ENCODE measurements at places on chromosomes 11 and 22.

DNA sequence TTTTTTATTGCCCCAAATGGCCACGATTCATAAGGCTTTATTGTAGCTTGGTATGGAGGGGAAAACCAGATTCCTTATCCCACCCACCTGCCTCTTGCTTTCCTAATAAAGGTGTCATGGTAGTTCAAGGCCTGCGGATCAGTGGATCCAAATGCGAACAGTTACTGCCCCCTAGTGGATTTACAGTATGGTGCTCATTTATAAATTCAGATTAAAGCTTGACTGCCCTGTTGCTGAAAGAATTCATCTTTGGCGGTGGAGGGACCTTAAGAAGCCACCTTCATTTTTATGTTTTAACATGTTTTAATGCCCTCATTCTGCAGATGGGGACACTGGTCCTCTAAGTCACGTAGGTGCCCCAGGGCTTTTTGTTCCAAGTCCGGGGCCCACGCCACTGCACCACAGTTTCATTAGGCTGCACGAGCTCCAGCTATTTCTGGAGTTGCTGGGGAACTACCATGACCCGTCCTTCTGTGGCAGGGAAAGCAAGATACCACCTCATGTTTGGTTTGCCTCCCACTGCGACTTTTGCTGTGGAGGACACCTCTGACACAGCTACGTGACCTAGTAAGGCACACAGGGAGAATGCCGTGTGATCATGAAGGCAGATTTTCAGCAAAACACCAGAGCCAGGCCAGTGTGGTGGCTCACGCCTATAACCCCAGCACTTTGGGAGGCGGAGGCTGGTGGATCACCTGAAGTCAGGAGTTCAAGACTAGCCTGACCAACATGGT lies 15.6 kb upstream of the INCENP start:
- DNase-seq = no peak

DNA sequence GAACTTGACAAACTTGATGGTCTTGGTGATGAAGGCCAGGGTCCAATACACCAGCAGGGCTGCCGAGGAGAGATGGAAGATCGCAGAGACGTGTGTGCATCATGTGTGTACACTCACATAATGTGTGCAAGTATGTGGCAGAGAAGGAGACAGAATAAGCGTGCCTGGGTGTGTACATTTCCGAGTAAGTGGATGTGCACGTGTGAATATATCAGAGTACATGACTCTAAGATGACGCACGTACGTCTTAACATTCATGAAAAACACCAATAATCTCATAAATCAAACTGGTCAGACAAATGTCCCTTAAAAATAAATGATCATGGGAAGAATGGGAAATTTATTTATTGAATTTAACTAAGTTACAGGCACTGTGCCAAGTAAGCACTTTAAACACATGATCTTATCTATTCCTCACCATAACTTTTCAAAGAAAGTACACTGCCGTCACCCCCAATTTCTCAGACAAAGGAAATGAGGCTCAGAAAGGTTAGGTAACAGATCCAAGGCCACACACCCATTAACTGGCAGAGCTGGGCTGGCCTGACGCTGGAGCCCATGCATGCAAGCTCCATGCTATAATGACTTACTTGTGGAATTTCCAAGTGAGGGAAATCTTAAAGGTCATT lies 13.0 kb downstream of the ABCC8 start:
- no peak for DNase-seq

DNA sequence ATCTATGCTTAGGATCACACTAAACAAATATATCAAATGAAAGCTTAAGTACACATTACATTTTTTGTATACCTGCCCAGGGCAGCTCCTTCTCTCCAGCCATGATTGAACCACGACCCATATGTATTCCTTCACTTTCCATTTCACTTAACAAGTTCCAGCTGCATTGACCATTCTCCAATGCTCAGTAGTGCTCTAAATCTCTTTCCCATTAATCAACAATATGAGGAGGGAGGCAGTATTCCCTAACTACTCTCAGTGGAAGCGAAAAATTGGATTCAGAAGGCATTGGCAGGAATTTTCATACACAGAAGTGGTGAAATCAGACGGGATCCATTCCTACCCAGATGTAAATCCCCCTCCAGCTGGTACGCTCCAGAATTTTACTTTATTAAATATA lies 372.0 kb upstream of the LUZP2 start:
- no peak for DNase-seq

DNA sequence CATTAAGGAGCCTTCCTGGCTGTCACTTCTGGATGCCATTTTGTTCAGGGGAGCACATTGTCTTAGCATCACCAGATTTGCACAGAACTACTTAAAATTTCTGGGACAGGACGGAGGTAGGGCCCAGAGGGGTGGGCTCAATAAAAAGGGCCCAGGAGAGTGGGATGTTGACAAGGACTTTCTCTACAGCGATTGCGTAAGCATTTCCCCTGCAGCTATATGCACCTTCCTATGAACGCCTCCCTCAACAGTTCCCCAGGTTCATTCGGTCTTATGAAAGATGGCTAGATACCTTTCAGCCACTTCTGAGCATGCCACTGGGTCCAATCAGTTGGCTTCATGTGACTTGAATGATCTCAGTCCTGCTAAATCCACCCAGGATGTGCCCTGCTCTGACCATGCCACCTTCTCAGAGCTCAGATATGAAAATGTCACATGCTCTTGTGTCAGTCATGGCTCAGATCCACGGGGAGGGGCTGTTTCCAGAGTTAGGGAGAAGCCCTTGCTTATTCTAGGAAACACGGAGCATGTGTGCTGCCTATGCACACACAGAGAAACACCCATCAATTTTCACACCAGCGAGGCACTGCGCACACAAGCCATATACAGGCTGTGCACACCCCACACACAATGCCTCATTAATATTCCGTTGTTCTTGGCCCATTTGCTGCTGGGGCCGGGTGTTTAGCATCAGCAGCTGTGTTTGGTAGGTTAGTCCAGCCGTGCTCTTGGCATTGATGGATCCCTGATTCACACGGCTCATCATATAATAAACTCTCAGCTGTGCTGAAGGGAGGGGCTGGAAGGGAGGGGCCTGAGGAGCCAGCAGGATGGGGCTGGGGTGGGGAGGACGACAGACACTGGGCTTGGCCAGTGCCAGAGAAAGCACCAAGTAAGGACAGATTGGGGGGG lies 52.5 kb upstream of the NNMT start:
- no peak for DNase-seq

DNA sequence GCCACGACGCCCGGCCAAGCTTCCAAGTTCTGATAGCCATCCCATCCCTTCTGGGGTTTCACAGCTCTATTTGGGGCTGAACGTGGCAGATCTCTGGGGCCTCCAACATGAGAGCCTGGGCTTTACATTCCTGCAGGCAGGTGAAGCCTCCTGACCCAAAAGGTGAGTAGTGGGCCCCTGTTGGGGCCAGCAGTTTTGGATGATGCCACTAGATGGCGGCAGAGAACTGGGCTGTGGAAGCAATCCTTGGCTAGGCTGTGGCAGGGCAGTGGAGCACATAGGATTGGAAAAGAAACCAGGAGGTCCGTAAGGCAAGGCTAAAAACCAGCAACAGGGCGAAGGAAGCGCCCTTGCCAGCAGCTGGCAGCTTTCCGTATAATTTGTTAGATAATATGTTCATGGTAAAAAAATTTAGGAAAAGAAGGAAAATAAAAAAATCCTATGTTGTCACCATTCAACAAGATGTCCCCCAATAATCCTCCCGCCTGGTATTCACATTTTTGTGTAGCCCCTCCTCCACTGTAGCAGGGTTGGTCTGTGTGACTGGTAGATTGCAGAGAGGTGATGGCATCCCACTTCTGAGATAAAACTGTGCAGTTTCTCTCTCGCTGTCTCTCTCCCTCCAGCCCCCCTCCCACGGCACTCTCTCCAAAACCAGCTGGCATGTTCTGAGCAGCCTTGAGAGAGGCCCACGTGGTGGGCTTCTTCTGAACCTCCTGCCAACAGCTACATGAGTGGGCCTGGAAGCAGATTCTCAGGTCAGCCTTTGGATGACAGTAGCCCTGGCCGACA lies 43.6 kb upstream of the OR4B1 start:
- DNase-seq = peak; percentile 21

DNA sequence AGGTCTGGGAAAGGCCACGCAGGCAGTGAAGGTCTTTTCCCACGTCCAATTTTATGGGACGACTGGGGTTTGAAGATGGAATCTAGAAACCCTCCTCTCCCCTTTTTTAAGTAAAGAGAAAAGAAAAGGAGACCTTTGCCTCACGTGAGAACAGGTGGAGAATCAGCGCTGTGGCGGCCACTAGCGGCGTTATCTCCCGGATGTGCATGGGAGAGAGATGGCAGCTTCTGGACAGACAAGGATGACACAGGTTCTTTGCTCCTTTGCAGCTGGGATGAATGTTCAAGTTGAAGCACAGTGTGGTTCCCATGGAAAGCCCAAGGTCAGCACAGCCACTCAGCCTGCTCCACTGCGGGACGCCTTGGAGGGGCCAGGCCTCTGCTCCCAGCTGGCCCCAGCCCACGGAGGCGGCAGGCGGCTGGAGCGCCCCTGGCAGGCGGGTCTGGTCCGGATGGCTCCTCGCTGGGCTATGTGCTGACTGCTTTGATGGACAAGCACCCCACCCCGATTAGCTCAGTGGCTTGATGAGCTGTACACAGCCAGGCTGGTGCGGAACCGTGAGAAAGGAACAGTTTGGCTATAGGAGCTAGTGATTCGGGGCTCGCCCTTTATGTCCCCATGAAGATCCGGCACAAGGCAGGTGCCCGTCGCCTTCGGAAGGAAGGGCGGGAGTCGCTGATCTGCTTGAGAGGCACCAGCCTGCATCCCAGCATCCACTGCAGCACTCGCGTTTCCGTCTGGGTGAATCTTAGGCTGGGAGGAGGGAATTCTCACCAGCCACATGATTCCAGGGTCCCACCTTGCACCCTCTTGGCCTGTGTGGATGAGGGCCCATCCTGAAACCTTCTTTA lies 14.5 kb upstream of the BID start:
- no peak for DNase-seq

DNA sequence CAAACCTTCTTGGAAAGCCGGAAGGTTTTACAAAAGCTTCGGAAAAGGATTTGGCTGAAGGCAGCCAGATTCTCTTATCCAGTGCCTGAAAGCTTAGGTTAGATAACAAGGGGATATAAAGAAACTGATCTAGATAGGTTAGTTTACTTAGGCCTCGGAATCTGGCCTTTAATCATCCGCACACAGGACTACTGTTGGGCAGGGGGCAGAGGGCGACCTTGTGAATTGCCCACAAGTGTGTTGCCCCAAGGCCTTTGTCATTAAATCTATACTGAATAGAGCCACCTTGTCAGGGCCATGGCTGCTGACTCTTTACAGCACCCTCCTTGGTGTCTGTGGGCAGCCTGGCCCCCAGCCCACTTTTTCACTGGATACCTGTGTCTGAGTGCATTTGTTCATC lies 9.7 kb upstream of the MTMR2 start:
- no peak for DNase-seq

DNA sequence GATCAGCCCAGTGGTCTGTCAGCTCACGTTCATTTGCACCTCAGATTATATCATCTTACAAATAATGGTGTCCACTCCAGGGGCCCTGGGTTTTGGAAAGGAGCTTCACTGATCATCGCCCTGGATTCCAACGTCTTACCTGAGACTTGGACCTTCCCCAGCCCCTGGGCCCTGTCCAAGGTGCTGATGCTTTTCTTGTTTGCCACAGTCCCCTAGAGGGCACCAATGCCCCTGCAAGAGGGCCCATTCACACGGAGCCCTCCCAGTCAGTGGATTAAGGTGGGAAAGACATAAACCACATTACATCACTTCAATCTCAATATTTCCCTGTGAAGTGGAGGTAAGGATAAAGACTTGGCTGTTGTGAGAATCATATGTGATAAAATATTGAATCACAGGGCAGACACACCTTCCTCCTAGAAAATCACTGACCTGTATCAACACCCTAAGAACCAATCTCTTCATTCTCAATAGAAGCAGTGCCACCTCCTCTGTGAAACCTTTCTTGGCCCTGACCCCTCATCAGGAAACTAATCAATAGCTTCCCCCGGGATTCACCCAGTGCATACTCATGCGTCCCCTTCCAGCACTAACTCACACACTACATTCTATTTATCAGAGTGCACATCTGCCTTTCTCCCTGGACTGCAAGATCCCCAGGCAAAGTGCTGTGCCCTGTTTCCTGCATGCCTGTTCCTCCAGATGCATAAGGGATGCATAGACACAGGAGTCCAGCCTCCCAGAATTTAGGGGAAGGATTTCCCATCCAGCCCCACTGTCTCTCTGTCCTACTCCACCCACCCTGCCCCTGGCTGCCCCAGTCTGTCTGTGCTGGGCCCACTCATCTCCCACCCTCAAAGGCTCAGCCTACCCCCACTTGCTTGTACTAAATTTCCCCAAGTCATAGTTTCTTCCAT lies 167.0 kb downstream of the BUD13 start:
- no peak for DNase-seq

Data from stimulated activated CD8-positive, alpha-beta memory T cell treated with anti-CD3 and anti-CD28 coated beads, Interleukin-7, amount 100 ng/mL, for 48 hours (primary cell).